ENCODE measurements at places on chromosomes 6 and 20.

DNA sequence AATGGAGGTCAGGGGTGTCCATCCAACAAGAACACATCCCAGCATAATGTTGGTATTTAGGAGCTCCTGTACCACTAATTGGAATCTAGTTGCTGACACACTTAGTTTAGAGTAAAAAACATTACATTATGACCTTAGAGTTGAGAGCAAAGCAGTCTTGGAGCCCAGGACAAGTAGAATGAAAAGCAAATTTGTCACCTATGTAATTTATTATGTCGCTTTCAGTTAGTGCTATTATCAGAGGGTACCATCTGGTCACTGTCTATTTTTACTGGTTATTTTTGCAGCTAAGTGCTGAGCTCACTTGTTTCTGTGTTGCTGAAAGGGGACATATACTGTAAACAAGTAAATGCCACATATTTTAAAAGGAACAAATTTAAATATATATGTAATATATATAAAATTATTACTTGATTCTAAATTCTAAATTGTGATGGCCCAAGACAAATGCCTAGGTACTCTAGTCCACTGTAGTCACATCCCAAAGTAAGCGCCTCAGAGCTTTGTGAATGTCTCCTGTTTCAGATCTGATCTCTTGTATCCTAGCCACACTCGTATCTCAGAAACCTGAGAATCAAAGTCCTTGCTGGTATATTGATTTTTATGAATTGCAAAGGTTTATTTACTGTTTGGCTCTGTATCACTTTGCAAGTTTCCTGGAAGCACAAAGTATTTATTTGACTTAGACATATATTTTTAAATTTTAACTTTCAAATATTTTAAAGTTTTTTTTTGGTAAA is 148.6 kb upstream of the MAN1A1 start:
- DNase-seq: no peak

GRCh38 chr20:19506021-19506420 is 252.0 kb upstream of the RIN2 start:
- DNase-seq: no peak

DNA sequence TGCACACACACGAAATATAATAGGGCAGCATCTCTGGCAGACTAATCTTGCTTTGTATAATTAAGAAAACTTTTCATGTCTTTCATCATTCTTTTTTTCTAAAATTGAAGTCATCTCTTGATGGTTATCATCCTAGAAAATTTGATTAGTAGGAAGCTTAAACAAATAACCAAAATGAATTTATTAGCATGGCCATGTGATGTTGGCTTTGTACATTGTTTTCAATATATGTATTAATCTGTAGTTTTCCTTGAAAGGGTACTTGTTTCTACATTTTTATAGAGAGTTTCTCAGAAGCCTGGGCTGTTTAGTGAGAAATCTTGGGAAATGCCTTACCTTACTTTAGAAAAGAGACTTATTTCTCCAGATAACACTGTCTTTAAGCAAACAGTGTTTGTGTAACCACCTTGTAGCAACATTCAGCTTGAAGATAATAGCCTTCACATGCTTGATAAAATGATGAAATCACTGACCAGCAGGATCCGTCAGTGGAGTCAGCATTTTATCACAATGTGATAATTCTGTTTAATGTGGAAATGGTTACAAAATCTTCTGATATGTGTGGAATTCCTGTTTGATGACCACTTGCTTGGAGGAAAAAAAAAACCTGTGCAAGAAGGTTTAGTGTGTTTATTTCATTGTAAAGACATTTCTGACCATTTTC is 147.8 kb downstream of the MACROD2 start:
- no peak for DNase-seq

DNA sequence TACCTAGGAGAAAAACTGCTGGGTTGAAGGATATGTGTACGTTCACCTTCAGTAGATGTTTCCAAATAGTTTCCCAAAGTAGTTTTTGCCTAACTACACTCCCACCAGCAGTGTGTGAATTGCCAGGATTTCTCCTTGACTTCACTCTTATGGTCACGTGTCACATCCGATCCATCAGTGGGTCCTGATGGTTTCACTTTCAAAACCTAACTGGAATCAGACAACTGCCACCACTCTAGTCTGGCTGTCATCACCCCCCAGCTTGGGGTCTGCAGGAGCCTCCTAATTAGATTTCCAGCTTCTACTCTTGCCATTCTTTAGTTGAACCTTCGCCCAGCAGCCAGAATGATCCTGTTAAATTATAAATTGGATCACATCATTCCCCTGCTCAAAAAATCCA is 8.5 kb upstream of the SLC12A5 start:
- no peak for DNase-seq

DNA sequence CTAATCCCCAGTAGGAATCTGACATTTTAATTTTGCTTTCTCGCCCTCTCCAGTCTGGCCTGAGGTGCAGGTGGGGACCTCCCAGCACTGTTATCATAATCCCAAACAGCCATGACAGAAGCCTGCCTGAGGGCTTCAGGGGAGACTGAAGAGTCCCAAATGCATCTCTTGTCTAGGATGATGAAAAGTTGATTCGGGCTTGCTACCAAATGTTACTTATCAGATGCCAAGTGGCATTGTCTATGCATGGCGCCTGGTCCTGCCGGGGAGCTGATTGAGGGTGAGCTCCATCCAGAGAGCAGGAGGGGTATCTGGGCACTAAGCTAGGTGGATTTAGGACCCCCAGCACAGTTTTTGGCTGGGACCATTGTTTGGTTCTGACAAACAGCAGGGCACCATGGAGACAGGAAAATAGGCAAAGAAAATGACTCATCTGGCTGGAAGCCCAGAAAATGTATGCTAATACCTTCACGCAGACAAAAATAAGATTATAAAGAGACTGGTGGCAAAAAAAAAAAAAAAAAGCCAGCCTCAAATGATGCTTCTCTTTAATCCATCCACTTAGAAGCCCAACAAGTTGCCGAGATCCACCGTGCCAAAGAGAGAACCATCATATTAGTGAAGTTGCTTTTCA is 513.7 kb upstream of the SULF2 start:
- DNase-seq: no peak

DNA sequence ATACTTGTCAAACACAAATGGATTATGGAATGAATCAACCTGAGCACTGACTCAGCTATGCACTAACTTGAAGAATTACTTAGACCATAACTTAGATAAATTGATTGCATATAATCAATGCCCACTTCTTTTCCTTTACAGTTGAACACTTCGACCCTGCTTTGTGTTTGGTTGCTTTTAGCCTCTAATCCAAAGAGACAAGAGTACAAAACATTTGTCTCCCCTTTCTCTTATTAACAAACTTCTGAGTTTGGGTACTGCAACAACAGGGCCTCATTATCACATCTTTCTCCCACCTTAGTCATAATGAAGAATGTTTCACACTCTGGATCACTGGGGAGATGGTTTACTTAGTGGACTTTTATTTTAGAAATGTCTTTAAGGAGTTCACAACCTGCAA is 2.6 kb upstream of the TAAR6 start:
- DNase-seq: no peak

DNA sequence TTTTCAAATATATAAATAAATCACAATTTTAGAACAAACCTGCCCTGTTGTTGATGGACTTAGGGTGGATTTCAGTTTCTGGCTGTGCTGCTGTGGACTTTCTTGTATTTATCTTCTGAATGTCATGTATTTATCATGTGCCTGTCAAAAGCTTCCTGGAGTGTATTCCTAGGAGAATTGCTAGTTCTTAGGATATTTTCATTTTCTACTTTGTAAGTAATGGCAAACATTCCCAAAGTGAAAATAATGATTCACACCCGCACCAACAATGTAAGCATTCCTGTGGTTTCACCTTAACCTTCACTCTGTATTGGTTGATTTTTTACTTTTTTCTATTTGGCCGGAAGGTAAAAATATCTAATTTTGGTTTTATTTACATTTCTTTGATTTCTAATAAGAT is 387.8 kb downstream of the SMOC2 start:
- DNase-seq: no peak

DNA sequence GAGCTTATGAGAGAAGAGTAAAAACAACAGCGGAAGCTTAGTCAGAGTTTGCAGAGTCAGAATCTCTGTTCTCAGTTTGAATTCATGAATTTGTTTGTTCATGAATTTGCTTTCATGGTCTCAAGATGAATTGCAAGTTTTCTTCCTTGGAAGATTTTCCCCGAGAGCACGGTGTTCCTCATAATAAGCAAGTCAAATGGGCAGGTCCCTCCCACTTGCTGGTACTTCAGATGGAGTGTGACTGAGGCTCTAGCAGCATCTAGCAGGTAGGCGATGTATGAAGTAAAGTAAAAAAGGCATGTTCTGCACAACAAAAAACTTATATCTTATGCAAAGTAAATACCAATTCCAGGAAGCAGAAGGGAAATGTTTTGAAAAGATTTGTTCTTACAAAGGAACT is 15.5 kb upstream of the MLIP start:
- no peak for DNase-seq

DNA sequence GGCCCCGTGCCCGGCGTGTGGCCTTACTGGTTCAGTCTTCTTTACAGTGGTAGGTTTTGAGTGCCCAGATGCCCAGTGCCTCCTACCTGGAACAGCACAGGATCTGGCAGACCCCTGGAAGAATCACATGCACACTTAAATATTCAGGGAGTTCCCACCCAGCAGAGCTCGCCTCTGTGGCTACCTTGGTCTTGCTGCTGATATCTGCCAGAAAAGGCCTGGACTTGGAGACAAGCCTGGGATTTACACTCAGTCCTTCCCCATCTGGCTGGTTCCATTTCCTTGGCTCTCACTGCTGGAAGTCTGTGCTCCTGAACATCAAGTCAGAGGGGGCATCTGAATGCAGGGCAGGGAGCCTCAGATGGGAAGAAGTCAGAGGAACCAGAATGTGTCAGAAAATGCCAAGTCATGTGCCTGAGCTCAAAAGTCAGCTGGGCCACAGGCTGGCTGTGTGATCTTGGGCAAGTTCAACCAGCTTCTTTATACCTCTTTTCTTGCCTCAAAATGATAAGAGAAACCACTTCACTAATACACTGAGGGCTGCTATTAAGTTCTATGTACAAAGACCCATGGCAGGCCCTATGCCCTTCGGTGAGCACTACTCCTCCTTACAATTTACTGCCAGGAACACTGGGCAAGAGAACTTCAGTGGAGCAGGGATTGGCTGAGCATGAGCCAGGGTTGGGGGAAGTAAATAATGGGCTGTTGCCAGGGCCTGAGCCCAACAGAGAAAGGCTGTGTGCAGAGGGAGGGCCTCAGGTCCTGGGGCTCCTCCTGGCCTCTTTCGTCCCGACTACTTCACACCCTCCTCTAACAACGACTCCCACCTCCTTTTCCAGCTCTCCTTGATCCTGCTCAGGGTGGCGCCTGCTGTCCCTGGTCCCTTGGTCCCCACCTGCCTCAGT is 158.1 kb upstream of the PROKR2 start:
- DNase-seq: no peak

- DNase-seq: peak; percentile 68
Measured at GRCh38 chr20:36969478-36970186, 18.1 kb upstream of the SAMHD1 start.

DNA sequence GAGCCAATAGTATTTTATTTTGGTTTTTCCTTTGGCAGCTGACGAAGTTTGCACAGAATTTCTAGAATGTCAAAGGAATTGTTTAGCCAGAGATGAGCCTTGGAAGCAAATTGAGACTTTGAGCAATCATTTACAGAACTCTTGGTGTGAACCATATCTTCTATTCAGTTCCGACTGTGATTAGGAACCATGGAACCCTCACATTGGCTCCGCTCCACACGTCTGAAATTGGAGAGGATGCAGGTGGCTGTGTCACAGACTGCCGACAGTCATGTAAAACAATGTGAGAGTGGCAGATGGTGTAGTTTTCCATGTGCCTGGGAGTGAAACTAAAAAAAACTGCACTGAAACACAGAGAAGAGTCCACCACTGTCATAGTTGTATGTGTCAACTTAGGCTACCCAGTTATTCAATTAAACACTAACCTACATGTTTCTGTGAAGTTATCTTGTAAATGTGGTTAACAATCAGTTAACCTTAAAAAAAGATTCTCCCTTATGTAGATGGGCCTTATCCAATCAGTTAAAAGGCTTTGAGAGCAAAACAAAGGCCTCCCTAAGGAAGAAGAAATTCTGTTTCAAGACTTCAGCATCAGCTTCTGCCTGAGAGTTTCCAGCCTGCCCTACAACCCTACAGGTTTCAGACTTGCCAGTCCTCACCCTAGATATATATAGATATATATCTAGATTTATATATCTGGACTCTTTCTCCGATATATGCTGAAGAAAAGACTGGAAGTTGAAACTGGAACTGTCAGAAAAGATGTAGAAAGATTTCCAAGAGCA is 3.3 kb upstream of the HMGN4 start:
- no peak for DNase-seq

GRCh38 chr6:115770851-115771250 is 289.8 kb downstream of the FRK start:
- DNase-seq: no peak

DNA sequence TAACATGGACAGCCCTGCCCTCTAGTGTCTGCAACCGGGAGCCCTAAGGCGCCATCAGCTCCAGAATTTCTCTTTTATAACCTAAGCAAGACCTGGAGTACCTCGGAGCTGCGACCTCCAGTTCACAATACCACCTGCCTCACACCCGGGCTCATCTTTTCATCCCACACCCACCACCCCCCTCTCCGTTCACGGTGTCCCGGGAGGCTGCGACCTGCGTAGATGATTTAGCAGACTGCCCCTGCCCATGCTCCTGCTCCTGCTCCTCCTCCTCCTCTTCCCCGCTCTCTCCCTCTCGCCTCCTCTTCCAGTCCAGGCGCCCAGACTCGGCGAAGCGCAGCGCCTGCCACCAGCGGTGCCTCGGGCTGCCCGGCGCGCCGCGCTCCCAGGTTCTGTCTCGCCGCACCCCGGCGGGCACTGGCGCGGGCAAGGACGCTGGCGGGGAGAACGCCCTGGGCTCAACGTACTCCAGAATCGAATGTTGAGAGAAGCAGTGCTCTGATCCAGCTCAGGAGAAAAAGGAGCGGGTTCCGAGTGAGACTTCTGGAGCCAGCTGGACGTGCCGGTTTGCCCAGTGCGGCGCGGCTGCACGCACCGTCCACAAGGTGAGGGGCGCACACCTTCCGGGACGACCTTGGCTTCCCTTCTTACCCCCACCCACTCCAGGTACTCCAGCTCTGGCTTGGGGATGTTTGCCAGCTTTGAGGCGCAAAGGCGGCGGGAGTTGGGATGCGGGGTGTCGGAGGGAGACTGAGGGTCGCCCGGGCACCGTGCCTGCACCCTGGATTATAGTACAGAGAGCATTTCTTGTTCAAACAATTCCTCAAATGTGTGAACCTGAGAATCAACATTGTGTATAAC is at the start of gene HTR1E:
TSS of gene HTR1E (plus strand) at position 310 of the 861 bp plus-strand sequence. CDS start 77,807 bp downstream, outside the sequence.
- no peak for DNase-seq

- DNase-seq: peak; percentile 52
Measured at GRCh38 chr6:109441069-109441816, 719 bp downstream of the SMPD2 start.

DNA sequence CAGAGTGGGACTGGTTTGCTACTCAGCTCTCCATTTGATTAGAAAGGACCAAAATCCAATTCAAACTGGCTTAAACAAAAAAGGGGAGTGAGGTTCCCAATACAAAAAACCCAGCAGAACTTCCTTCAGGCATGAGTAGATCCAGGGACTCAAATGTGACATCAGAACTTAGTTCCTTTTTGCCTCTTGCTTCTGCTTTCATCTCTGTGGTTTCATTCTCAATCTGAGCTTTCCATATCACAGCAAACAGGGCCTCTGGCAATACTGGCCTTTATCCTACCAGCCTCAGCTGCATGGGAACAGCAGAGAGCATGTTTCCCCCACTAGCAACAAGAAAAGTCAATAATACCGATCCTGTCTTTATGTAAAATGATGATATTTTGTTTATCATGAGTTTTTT is 28.6 kb upstream of the PRELID3B start:
- DNase-seq: no peak

Measured in CD4-positive, alpha-beta T cell (primary cell).